ENCODE measurements at places on chromosomes 1 and 21.

GRCh38 chr1:69737527-69738185 is 169.9 kb downstream of the LRRC7 start:
- peak; percentile 51 for DNase-seq

- DNase-seq: no peak
Observed at GRCh38 chr1:57447551-57447950, 23.7 kb upstream of the DAB1 start.

DNA sequence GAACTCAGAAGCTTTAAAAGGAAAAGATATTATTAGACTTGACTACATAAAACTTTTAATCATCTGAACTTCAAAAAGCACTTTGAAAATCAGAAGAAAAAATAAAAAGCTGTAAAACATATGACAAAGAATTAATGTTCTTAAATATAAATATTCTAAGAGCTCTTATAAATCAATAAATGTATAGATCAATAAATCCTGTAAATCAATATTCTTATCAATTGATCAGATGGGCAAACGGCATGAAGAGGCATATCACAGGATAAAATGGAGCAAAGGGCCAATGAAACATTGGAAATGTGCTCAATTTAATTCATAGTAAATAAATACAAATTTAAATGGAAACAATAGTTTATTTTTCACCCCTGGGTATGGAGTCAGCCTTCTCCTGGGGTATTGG is 66.1 kb upstream of the SMYD2 start:
- no peak for DNase-seq

GRCh38 chr21:44059710-44060109 is 47.5 kb upstream of the PWP2 start:
- no peak for DNase-seq

- DNase-seq: no peak
Observed at GRCh38 chr1:151729966-151730291, 8.6 kb downstream of the RIIAD1 start.

DNA sequence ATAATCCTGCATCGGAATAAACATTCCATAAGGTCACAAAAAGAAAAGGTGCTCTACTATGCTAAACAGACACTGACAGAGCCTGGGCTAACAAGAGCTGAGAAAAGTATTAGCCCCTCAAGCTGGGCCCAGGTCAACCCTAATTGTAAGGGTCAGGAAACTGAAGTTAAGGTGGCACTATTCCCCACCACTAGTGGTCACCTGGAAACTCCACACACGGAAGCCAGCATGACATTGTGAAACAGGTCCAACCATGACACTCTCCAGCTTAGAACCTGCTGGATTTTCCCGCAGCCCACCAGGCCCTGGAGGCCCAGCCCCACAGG is 1.2 kb downstream of the PTTG1IP start:
- no peak for DNase-seq

DNA sequence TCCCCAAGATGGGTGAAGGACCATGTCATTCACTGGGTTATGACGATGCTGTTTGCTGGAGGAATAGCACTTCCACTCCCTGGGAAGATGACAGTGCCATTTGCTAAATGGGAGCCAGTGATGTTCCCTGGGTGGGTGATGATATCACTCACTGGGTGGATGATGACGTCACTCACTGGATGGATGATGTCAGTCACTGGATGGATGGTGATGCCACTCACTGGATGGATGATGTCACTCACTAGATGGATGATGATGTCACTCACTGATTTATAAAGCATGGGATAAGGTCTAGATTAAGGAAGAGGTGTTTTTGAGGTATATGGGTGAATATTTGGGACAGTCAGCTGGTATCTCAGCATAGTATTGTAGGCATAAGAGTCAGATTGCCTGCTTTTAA is 457.2 kb downstream of the AJAP1 start:
- DNase-seq: no peak

- DNase-seq: no peak
Observed at GRCh38 chr1:983798-984475, 2.0 kb upstream of the PERM1 start.

DNA sequence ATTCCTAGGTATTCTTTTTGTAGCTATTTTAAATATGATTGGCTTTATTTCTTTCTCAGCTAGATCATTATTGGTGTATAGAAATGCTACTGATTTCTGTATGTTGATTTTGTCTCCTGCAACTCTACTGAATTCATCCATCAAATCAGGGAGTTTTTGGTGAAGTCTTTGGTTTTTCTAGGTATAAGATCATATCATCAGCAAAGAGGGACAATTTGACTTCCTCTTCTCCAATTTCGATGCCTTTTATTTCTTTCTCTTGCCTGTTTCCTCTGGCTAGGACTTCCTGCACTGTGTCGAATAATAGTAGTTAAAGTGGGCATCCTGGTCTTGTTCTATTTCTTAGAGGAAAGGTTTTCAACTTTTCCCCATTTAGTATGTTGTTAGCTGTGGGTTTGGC is 27.5 kb upstream of the PRKACB start:
- DNase-seq: no peak

GRCh38 chr1:200837931-200838571 is 34.7 kb upstream of the GPR25 start:
- DNase-seq: no peak

GRCh38 chr21:29390778-29391177 is 92.1 kb downstream of the BACH1 start:
- DNase-seq: no peak

DNA sequence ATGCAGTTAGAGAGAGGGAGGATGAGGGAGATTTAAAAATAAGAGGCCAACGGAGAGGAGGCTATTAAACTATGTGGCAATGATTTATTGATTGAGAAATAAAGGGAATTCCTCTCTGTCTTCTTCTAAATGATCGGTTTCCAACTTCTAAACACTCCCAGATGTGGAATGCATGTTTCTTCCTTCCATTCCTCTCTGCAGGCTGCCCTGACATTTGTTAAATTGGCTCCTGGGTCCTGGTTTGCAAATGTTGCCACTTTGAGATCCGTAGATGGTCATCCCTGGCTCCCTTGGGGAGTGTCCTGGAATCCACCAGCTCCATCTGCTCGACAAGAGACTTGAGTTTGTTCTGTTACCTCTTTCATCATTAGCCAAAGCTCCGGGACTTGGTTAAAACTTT is 10.3 kb upstream of the C1orf198 start:
- peak; percentile 45 for DNase-seq

- DNase-seq: no peak
Observed at GRCh38 chr1:25106352-25106751, 126.0 kb downstream of the SYF2 start.

DNA sequence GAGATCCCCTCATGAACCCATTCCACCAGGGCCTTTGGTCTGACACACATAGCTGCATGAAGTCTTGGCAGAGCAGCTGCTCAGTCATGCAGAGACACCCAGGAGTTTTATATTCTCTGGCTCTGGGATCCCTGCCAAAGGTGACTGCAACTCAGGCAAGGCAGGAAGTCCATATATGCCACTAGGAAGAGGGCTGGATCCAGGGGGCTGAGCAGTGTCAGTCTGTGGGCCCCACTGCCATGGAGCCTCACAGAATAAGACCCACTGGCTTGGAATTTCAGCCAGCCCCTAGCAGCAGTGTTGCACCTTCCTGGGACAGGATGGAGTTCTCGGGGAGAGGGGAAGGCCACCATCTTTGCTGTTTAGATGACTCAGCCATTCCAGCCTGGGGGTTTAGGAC is 199.7 kb downstream of the TBX15 start:
- peak; percentile 21 for DNase-seq

GRCh38 chr1:110631836-110632620 is 25.9 kb upstream of the KCNA2 start:
- no peak for DNase-seq

- DNase-seq: no peak
Observed at GRCh38 chr21:44718571-44718970, 7.2 kb upstream of the TSPEAR start.

DNA sequence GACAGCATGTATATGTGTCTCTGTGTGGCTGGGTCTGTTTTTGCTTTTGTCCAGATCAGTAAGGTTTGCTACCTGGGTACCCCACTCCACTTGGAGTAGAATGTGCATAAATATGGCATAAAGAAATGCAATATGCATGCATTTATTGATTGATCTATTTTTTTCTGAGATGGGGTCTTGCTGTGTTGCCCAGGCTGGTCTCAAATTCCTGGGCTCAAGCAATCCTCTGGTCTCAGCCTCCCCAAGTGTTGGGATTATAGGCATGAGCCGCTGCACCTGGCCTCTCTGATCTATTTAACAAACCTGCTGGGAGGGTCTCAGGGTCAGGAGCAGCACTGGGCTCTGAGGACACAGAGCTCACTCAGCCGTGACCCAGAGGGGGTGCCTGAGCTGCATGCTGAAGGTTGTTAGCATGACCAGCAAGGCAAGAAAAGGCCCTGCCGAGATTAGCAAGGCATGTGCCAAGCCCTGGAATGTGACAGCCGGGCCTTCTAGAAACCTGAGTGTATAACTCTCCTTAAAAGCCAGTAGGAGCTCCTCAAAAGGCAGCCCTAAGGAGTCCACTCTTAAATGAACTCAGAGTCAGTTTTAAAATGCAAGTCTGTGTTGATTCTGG is 22.5 kb downstream of the PCSK9 start:
- DNase-seq: no peak

DNA sequence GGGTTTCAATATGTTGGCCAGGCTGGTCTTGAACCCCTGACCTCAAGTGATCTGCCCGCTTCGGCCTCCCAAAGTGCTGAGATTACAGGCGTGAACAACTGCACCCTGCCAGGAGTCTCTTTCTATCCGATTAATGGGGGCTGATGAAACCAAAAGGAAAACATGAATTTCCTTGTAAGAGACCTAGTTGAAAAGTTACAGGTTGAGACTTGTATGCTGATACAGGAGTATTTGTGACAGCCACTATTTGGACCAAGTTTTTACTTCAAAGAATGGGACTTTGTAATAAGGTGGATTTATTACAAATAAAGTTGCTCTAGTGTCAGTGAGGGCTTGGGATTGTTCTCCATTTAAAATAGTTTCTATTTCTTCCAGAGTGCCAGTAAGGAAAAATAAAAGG is 43.6 kb upstream of the TMEM61 start:
- DNase-seq: no peak

DNA sequence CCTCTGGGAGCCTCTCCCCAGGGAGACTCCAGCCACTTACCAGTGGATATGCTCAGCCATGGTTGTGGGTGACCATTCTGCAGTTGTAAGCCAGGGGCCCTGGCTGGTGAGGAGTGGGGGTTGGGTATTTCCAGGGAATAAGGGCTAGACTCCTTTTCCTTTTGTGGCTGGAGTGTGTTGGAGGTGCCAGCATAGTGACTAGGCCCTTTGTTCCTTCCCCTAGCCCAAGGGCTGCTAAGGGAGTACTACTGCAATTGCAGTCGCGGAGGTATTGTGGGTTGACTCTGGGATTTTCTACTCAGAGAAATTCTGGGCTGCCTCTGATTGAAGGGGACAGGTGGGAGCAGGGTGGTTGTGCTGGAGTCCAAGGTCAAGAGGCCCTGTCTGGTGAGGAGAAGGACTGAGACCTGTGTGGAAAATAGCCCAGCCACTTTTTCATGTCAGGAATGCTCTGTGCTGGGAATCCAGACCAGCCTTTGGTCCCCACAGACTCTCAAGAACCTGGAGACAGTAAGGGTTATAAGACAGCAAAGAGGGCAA is 43.1 kb downstream of the MROH9 start:
- DNase-seq: no peak

- DNase-seq: no peak
Observed at GRCh38 chr21:41827951-41828883, 50.9 kb downstream of the PRDM15 start.

- DNase-seq: no peak
Observed at GRCh38 chr1:230542681-230543080, 99.6 kb upstream of the COG2 start.

- DNase-seq: no peak
Observed at GRCh38 chr1:148385371-148386030, 97.6 kb downstream of the PPIAL4G start.

DNA sequence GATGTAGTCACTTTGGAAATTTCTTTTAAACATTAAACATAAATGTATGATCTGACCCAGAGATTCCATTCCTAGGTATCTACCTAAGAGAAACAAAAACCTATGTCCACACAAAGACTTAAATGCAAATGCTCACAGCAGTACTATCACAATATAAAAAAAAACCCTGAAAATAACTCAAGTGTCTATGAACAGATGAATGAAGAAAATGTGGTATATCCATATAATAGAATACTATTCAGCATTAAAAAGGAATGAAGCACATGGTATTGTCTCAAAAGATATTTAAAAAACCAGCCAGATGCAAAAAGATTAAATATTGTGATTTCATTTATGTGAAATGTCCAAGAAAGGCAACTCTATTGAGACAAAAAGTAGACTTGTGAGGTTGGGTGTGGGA is 48.3 kb downstream of the ADSS2 start:
- DNase-seq: no peak

Measured in hindlimb muscle (tissue), 1 donor.